Endothelial cell of umbilical vein (primary cell): ENCODE measurements at places on chromosomes 13 and 19.
A peak's percentile ranks its signal among the peaks of the same experiment; 100 is the strongest.

DNA sequence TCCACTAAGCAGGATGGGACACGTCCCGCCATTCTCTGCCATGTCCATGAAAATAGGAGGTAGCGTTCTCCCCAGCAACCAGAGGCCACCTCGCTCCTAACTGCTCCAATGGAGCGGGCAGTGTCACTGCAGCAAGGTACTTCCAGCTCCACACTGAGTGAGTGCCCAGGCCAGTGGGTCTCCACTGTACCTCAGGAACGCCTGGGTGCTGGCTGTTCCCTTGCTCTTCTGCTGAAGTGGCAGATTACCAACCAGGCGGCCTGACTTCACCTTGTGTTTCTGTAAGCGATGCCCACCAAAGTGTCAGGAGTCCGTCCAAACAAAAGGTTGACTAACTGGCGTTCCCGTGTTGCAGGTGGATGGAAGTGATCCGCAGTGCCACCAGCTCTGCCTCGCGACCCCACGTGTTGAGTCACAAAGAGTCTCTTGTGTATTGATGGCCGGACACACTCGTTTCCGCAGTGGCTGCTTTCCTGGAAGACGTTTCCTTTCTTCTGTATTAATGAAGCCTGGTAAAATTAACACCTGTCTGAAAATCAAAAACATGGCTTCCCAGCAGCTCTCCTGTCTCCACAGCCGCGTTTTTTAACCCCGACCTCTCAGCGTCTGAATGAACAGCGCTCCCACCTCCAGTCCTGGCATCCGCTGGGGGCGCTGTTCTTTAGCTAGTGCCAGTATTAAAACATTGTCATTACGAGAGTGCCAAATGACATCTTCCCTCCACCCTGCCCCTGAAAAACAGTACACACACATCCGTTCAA lies 128.8 kb downstream of the STK24 start:
- peak; percentile 45 for DNase-seq

DNA sequence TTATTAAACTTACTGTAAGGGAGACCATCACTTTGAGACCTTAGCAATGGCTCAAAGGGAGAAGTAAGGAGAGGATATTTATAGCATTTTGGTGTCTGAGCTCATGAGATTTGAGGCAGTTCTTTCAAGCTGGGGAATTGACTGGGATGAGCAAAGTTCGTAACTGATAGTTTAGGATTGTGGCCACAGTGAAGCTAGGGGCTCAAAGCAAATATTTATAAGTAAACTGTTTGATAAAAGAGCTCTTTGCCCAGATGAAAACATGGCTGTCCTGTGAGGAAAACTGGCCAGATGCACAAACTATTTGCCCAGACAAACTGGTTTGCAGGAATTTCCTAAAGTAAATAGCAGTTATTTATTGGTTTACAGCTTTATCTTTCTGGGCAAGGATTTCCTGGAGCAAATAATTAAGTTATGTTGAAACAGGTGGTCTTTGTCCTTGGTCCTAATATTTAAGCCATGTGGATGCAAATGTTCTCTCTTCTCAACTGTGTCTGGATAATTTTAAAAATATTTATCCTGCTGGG lies 59.7 kb upstream of the TMTC4 start:
- DNase-seq, result no peak

DNA sequence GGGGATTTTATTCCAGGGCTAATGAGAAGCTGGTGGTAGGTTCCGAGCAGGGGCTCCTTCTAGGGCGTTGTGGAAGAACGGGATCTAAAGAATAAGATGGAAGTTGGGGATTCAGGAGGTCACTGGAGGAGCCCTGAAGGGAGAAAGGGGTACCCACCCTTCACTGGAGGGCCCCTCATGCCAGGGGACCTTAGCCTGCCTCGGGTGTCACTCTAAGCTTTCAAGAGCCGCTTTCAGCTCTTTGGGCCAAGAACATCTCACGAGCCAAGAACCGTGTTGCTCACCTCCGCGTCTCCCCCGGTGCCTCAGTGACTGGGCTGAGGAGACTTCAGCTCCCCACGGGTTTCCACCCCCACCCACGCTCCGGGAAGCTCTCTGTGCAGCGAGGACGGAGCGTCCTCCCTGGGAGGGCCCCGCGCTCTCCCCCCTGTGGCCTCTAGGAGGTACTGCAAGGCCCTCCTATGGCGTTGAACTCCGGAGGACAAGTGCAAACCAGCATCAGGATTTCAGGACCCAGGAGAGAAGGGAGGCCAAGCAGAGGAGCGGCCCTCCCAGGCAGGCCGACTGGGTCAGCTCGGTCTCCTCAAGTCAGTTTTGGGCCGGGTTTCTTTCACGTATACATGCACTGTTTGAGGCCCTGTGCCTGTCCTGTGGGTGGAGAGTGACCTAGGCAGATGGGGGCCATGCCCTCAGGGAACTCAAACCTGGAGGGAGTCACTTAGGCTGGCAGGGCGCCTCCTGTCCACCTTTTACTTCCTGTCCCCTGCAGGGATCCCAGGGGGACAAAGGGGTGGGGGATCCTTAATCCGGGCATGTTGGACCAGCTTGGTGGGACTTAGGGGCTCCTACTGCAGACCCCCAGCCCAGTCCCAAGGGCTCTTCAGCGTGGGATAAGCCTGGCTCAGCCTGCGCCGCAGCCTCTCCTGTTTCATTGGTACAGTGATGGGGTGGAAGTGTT lies 5.1 kb upstream of the KRTDAP start:
- peak; percentile 44 for DNase-seq

- no peak for DNase-seq
These were observed 87.5 kb downstream of the ING1 start for GRCh38 chr13:110801044-110801443.

DNA sequence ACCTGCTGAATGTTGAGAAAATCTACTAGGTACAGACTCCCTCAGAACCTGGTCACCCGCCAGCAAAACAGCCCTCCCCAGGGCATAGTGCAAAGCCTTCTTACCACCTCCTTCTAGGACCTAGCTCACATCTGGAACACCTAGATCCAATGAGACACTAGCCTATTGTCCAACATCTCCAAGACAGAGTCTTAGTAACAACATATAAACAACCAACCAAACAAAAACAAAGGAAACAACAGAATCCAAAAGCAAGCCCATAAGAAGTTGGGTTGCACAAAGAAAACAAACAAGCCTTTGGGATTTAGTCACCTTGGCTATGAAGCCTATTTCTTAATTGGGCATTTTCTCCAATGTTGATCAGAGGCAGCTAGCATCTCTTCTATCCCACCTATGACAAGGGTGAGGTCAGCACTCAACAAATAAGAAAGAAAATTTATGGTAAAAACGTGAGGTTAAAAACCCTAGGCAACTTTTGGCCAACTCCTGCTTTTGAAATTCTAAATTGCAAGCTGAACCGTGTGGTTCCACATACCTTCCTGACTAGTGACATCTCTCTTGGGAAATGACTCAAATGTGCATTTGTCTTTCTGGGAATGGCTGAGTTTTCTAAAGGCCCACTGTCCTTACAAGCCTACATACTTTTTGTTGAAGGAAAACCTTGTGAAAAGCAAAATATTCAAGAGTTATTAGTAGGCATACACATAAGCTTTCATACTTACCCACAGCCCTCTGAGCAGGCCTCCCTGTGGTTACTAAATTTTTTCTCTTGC lies 66.7 kb downstream of the FAM216B start:
- no peak for DNase-seq

DNA sequence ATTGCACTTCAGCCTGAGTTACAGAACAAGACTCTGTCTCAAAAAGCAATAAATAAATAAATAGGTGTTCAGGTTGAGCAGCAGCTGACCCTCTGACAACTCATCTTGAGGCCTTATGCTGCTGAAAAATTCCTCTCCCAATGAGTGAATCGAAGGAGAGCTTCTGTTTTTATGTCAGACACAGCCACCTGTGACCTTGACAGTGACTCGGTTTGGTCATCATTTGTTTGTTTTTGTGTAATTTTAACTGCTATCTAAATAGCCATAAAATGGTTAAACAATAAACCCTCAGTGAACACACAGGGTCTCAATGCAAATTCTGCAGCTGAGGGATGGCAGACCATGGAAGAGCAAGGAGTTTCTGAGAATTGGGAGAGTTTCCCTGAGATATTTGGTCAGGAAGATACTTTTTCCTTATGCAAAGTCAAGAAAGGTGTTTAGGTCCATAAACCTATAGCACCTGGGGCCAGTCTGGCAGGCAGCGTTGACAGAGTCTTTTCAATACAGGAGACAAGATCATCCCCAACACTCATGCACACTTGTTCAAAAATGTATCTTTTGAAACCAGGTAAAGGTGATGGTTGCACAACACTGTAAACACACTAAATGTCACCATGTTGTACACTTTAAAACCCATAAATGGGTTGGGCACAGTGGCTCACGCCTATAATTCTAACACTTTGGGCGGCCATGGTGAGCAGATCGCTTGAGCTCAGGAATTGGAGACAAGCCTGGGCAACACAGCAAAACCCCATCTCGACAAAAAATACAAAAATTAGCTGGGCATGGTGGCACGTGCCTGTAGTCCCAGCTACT lies 16.6 kb upstream of the SLC25A30 start:
- no peak for DNase-seq

- DNase-seq, result no peak
These were observed 64.2 kb upstream of the FAM216B start for GRCh38 chr13:42717176-42717575.

DNA sequence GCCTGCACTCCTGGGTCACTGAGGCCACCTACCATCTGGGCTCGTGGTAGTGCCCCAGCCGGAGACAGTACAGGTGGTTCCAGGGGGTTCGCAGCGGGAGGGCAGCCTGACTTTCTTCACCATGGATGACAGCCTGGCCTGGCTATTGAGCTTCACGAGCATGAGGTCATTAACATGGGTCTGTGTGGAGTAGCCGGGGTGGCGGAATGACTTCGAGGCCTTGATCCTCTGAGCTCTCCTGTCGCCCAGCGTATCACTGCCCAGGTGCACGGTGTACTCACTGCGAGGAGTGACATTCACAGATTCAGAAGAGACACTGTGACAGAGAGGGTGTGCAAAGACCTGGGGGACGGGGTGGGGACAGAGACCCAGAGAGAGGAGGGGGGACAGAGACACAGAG lies 3.5 kb downstream of the KLK7 start:
- no peak for DNase-seq

DNA sequence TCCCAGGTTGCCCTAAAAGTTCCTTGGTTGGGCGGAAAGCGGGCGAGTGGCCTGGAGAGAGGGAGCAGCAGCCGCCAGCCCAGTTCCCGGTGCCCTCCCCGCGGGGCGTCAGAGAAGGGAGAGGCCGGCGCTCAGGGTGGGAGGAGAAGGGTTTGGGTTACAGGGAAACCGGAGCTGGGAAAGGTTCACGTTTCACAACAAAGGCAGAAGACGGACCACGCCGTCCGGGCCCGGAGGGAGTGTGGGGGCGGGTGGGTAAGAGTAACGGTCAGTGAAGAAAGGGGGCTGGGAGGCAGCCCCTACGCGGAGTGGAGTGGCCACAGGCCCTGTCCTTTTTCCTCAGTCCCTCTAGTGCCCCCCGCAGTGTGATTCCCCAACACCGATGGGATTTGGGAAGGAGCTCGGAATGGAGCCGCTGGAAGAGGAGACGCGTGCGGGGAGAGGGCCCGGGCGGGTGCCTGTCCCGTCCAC lies 1.6 kb downstream of the SIX5 start:
- DNase-seq, result peak; percentile 70

DNA sequence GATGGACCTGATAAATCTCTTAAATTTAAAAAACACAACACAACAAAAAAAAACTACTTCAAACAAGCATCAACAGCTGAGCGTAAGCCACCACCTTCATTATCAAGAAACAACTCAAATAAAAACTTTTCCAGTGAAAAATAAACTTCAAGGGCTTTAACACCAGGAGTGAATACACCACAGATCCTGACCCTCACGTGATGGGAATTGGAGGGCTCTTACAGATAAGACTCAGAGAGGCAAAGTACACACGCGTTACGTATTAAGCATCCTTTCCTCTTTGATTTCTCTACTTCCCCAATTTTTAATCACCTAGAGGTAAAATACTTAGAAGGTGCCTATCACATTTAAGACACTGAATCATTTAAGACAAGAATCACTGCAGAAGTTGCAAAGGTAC lies 573 bp upstream of the STARD13 start:
- no peak for DNase-seq

GRCh38 chr13:37944869-37945442 lies 75.4 kb upstream of the TRPC4 start:
- DNase-seq, result no peak

- no peak for DNase-seq
These were observed 21.8 kb downstream of the DCAF15 start for GRCh38 chr19:13974073-13974472.

DNA sequence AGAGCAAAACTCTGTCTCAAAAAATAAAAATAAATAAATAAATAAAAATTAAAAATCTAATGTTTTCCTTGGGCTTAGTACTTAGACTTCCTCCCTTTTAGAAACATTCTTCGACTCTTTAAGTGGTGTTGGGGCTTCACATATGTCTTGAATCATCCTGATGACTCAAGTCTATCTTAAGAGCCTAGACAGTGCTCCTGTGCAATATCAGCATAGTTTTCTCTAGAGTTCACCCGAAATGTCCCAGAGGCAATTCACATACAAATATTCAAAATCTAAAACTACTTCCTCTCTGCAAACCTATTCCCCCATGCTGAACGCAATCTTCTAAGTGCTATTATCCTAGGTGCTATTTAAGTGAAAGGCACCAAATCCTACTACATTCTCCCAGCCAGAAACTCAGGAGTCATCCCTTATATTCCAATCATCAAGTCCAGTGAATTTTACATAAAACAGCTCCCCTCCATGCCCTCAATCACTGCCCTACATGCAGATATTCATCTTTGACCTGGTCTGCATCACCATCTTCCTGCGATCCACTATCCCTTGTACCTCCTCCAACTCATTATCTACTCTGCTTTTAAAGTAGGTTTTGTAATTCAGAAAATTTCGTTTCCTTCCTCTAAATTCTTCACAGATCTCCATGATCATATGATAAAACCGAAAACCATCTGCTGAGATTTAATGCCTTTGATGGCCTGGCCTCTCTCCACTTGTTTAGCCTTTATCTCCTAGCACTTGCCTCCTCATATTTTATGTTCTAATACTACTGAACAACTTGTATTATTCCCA lies 102.7 kb downstream of the ELF1 start:
- DNase-seq, result no peak

GRCh38 chr19:12930002-12930645 lies 3.4 kb downstream of the FARSA start:
- DNase-seq, result no peak

DNA sequence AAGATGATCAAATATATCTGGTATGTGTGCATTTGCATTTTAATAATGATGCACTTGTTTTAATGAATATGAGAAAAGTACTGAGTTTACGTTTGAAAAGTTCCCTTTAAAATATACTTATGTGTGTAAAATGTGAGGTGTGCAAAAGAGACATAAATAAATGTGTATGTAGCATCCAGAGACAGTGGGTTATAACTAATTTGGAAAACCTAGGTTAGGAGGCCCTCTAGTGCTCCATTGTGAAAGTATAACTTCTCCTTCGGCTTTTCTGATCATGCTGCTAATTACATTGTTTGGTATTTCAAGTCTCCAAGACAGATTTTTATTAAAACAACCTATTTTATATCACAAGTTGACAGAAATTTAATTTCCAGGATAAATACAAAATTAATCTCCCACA lies 30.1 kb downstream of the SCEL start:
- peak; percentile 71 for DNase-seq

- no peak for DNase-seq
These were observed 41.8 kb downstream of the IRS2 start for GRCh38 chr13:109744512-109745051.

GRCh38 chr13:64704121-64704649 lies 2526.0 kb downstream of the PCDH9 start:
- no peak for DNase-seq
